Activated CD4-positive, alpha-beta T cell treated with anti-CD3 and anti-CD28 coated beads, Interleukin-2, amount 10 ng/mL, durations not matched to agents 7 days and 5 days (primary cell): ENCODE measurements at places on chromosomes 12 and 14.

- no peak for DNase-seq
These were observed 30.3 kb downstream of the YEATS4 start for GRCh38 chr12:69389831-69390230.

GRCh38 chr14:69537900-69538299 is 36.8 kb downstream of the CCDC177 start:
- no peak for DNase-seq

- DNase-seq = no peak
These were observed 21.6 kb downstream of the EXOC5 start for GRCh38 chr14:57246933-57247657.

DNA sequence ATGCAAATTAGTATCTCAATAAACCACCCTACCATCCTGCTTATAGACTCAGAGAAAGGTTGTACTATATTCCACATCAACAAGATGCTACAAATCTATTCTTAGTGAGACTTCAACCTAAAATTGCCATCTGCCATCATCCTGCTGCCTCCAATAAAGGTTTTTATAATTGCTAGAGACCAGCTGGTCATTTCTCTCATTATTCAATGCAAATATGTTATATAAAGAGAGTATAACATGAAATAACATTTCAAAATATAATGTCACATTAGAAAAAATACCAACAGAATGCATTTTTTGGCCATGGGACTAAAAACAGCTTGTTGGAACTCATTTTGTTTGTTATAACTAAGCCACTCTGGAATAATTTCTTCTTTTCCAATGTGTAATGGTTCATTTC is 247.3 kb downstream of the LRIG3 start:
- no peak for DNase-seq

GRCh38 chr12:56326533-56326932 is 7.3 kb downstream of the PAN2 start:
- DNase-seq = no peak

DNA sequence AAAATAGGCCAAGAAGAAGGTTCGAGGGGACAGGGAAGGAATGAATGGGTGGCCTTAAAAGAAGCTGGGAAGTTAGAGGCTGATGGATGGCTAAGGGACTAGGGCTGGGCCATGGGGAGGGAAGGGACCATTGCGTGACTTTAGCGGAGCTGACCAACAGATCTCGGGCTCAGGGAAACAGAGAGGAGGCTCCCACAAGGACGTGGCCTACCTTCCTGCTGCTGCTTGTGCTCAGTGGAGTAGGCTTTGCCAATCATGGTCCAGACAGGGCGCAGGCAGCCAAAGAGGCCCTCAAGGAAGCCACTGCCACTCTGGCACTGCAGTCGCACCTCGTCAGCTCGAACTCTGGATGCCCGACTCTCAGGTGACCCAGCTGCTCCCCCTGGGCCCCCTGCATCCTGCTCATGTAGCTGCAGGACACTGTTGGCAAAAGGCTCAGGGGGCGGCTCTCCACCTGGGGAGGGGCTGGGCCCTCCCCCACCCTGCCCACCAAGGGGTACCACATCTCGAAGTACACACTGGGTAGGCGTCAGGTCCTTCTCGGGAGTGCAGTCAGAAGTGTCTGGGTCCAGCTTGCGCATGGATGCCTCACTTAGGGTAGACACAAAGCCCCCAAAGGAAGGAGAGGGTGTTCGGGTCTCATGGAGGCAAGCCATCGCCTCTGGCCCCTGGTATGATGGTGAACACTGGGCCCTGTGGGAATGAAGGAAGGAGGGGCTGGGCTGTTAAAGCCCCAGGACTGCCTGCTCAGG is 12.3 kb downstream of the MAP3K12 start:
- DNase-seq = no peak

DNA sequence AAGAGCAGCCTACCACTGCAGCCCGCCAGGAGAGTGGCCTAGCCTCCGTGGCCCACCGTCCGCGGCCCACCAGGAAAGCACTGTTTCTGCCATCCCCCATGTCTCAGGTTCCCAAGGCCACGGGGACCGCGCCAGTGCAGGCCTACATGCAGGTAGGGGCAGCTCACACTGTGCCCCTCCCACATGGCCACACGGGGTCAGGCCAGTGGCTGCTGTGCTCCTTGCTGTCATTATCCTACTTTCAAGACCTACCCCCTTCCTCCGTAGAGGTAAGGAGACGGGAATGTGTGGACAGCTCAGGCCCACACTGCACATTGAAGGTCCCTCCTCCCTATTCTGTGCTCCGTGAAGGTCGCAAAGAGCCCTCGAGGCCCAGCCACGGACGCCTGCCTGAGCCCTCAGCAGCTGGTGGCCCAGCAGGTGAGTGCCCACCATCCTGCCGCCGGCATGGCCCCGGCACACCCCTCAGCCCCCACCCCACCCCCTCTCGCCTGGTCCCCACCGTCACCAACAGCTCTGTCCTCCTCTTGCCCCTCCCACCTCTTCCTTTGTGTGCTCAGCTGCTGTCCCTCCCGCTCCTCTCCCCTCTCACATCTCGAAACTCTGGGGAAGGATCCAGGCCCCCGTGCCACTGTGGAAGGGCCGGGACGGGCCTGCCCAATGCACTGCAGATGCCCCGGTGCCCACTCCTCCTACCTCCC is 10.0 kb downstream of the DDX51 start:
- peak; percentile 4 for DNase-seq

GRCh38 chr12:124568431-124569374 is 1.3 kb upstream of the NCOR2 start:
- DNase-seq = no peak

- no peak for DNase-seq
These were observed 81.7 kb downstream of the CPNE8 start for GRCh38 chr12:38823738-38824137.

DNA sequence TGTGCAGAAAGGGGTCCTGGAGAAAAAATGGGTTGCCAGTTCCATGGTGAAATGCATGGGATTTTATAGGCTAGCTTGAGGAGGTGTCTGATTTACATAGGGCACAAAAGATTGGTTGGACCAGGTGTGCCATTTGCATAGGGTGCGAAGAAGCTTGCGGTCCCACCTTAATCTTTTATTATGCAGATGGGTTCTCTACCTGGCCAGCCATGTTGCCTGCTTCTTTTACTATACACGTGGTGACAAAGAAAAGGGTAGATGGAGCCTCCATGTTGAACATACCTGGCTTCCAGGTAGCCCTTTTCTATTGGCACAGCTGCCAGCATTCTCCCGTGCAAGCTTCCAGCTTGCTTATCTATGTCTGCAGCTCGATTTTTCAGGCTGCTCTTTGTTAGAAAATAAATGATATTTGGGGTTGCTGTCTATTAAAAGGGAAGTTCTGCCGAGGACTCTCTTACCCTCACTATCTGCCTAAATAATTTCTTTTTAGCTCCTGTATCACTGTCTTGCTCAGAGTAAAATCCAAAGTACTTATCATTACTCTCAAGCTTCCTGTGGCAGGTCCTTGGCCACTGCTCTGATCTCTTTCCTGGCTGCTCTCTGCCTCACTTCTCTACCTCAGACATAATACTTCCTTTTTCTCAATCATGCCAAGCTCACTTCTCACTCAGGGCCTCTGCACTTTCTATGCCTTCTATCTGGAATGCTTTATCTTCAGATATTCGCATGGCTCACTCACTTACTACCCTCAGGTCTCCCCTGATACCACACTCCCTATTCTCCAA is 216.0 kb upstream of the DAAM1 start:
- no peak for DNase-seq
